ENCODE measurements at places on chromosomes 13 and 19. TPM values are rescaled to one million over a fixed set of nuclear protein-coding genes. Genes with fewer than 3 reads are reported as not detected.
A peak's percentile ranks its signal among the peaks of the same experiment; 100 is the strongest.

The SYDE1 gene
- total RNA-seq = 17.1 TPM

The BEST2 gene
- total RNA-seq = not detected

The BRSK1 gene
- 18.6 TPM for total RNA-seq

The APOE gene
- 81.7 TPM for total RNA-seq

The HDGFL2 gene
- total RNA-seq = 28.5 TPM

The APLP1 gene
- 21.4 TPM for total RNA-seq

The CEACAM8 gene
- not detected for total RNA-seq

The SHANK1 gene
- total RNA-seq = 1.2 TPM

The ZNF823 gene
- total RNA-seq = 4.4 TPM

DNA sequence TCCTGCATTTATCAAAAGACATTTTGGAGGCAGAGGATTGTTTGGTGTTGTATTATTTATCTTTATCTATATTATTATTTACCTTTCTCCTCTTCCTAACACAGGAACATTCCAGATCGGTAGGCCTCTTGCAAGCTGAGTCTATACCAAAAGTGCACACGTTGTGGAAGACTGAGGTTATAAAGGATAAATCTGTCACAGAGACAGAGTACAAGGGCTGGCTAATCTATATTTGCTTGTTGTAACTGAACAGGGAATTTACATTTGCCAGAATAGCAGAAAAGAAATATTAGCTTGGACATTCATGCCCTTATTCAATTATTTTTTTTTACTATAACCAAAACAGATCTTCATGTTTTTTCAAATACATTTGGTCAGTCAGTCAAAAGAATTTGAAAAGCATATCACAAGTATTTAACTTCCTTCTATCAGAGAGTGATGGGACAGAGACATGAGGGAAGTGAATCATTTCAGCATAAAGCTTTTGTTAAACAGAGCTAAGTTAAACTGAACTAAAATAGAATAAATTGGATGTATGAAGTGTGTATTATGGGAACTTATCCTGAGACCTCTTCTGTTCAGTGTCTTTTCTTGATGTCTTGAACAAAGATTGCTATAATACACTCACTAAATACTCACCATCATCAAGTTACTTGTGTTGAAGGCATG, 352.5 kb downstream of the DNAJC15 start:
- DNase-seq = no peak

DNA sequence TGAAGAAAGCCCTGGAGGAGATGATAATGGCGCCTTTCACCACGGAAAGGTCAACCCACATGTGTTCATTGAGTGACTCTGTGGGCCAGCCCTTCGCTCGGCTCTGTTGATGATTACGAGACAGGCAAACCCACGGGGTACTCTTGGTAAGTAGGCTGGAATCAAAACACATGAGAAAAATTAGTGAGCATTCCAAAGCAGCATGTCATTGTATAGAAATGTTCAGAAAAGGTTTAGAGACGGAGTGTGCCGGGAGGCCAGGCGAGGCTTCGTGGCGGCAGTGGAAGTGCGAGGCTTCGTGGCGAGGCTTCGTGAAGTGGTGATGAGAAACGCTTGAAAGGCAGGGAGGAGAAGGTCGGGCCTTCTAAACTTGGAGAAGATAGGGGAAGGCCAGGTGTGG, 144.3 kb downstream of the ZNF536 start:
- no peak for DNase-seq

DNA sequence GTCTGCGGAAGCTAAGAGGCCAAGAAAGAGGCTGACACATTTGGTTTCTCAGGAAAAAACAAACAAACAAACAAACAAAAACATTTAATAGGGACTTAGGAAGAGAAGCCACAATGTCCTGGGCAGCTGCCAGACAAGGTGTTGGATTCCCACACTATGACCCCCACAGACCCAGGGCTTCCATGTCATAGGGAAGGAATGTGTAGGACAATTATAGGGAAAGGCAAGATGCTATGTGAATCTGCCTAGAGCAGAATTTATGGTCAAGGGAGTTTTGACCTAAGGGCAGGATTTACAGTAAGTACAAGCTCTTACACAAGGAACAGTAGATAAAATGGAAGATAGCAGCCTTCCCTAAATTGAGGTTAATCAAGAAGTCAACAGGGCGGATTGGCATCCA, 9.1 kb upstream of the CDADC1 start:
- no peak for DNase-seq

DNA sequence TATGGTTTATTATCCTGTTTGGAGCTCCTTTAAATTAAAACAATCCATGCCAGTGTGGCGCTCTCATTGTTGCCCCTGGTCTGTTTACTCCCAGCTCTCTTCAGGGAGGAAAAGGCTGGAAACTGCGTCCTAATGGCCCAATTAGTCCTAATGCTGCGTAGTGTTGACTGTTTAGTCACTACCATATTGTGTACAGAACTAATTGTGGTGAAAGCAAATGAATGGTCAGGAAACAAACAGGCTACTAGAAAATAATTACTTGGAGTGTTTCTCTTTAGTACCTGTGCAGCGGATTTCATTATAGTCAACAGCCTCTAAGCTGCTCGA, 54.5 kb upstream of the MTIF3 start:
- no peak for DNase-seq

DNA sequence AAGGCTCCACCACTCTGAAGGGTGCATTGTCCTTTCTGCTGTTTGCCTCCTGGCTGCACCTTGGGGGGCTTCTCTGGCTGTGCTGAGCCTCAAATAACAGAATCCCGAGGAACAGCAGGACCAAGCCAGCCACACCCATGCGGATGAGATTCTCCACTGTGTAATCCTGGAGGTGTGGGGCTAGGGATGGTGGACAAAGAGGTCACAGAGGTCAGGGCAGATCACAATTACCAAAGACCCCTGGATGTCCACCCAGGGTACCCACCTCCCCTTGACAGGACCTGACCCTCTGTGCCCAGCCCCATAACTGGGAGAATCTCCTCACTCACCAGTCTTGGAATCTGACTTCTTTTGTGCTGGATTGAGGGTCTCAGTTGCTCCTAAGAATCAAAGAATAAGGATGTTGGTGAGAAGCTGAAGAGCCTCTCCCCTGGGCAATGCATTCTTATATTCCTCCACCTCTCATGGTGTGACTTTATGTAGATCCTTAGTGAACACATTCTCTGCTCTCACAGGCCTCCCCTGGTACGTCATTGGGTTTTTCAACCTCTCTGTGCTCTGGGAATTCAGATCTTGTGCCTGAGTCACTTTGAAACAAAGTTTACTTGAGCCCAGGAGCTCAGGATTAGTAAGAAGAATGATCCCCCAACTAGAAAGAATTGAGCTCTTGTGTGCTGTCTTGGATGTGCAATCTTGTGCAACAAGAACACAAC, 5.2 kb downstream of the LILRA4 start:
- DNase-seq = no peak

DNA sequence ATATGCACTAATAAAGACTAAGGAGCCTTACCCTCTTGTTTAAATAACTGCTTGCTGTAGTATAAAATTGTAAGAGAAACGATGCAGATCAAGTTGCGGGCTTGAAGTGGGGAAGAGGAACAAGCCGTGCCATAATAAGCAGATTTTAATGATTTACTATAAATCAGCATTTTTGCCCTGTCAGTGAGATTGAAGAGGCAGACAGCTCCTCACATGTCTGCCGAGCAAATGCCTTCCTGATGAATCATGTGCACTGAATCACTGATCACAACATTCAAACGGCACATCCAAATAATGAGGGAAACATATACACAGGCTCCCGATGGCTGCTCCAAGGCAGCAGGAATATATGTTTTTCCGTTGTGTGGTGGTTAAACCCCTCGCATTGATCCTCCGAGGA, 282.9 kb downstream of the TSHZ3 start:
- DNase-seq = no peak

- DNase-seq = no peak
Measured at GRCh38 chr19:58217607-58218391, 10.9 kb upstream of the ZNF544 start.

DNA sequence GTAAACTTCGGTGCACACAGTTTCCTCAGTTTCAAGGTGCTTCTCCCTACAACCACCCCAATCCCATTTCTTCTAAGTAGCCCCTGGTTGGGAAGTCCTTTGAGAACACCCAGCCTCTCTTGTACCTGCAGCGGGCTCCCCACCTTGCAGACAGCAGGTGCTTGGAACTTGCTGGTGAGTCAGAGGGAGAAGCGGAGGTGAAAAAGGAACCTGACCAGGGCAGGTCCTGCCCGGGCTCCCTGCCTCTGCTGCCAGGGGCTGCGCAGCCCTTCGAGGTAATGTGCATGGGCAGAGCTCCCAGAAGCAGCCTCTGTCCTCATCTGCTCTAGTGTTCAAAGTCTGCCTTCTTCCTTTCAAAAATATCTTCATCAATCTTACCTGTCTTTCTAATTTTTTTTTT, 274.0 kb upstream of the SOX1 start:
- no peak for DNase-seq

DNA sequence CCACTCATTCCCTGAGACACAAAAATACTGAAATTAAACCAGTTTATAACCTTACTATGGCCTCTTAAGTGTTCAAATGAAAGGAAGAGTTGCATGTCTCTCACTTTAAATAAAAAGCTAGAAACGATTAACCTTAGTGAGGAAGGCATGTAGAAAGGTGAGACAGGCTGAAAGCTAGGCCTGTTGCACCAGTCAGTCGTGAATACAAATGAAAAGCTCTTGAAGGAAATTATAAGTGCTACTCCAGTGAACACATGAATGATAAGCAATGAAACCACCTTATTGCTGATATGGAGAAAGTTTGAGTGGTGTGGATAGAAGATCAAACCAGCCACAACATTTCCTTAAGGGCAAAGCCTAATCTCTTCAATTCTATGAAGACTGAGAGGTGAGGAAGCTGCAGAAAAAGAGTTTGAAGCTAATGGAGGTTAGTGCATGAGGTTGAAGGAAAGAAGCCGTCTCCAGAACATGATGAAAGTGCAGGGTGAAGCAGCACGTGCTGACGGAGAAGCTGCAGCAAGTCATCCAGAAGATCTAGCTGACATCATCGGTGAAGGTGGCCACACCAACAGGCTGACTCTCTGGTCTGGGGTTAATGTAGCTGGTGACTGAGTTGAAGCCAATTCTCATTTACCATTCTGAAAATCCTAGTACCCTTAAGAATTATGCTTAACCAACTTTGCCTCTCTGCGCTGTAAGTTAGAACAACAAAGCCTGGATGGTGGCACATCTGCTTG, 94.5 kb upstream of the TEX29 start:
- no peak for DNase-seq

GRCh38 chr19:7262470-7262869, 31.7 kb downstream of the INSR start:
- no peak for DNase-seq

DNA sequence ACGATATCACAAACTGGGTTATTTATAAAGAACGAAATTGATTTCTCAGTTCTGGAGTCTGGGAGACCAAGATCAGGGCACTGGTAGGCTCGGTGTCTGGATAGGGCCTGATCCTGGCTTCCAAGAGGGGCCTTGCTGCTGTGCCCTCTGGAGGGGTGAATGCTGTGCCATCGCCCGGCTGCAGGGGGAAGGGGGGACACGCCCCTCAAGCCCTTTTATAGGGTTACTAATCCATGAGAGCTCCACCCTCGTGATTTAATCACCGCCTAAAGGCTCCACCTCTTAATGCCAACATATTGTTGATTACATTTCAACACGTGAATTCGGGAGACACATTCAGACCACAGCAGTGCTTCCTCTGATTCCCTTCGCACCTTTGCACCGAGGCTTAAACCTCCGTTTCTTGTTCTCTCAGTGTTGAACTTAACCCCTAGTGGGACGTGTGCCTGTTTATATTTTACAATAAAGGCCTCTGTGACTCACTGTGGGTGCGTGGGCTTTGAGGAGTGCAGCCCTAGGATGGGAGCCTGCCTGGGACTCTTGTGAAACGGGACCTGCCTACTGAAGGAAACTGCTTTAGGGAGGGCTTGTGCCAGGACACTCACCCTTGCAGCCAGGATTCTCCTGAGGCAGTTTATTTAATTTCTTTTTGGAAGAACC, 52.4 kb upstream of the SPATA13 start:
- no peak for DNase-seq

GRCh38 chr13:43128504-43128961, 105.1 kb downstream of the DNAJC15 start:
- DNase-seq = peak; percentile 77

- no peak for DNase-seq
Measured at GRCh38 chr19:50626795-50627194, 12.9 kb downstream of the SYT3 start.

DNA sequence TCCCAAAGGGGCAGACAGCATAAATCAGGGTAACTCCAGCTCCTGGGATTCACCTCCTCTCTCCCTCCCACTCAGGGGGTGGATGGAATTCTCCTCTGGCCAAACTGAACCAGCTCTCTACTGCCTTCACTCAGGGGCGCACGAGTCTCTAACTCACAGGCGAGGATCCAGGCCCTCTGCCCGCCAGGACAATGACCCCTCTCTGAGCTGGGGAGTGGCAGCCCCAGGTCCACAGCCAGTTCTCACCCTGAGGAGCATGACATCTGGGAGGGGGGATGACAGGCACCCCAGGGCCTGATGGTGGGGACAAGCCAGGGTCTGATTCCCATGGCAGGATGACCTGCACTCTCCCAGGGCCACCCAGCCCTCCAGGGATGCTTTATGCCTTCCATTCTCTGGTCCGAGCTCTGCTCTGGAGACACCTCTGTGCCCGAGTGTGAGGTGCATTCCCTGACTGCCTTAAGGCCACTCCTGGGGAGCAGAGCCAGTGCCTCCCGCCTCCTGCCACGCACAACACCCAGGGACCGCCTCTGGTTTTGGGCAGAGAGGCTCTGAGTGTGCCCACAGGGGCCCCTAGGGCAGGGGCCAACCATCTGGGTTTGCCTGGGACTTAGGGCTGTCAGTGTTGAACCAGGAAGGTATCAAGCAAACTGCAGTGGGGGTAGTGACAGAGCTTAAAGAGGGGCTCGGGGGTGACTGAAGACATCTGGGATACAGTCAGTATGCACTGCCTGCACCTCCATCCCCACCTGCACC, 66.2 kb downstream of the GNG7 start:
- DNase-seq = no peak

DNA sequence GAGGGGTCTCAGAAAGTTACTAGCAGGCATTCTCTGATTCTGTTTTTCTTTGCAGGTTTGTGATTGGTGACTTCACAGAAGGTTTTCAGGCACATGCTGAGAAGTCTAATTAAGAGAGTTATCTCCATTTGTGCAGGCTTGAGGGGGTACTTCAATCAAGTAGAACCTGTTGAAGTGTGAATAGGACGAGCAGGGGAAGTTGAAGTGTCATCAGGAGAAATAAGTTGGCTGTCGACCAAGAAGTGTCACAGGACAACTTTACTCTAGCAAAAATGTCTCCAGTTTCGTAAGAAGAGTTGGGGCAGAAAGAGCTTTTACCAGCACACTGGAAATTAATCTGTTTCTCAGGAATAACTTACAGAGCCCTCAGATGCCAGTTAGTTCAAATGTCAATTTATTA, 576.5 kb upstream of the SLITRK5 start:
- DNase-seq = no peak

GRCh38 chr13:77047649-77048343, 20.8 kb upstream of the FBXL3 start:
- no peak for DNase-seq

DNA sequence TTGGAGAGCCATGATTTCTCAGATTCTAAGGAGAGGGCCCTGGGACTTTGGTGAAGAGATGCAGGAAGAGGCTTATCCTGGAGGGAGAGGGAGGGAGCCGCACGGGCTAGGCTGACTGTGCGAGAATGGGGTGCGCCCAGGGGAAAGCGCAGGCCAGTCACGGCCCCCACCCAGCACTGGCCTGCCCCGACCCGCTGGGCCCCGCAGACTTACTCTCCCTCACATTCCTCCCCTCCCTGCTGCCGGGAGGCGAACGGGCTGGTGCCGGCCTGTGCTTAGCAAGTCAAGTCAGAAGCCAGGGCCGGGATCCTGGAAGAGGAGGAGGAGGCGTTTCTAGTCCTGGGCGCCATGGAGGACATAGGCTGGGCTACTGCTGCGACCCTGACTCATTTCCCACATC, 120.0 kb downstream of the CRYL1 start:
- DNase-seq = no peak

- no peak for DNase-seq
Measured at GRCh38 chr13:71591374-71591773, 275.6 kb downstream of the DACH1 start.
